Hindlimb muscle (tissue), 1 donor: ENCODE measurements at places on chromosomes 4 and X. TPM values are rescaled to one million over a fixed set of nuclear protein-coding genes. Genes with fewer than 3 reads are reported as not detected.

DNA sequence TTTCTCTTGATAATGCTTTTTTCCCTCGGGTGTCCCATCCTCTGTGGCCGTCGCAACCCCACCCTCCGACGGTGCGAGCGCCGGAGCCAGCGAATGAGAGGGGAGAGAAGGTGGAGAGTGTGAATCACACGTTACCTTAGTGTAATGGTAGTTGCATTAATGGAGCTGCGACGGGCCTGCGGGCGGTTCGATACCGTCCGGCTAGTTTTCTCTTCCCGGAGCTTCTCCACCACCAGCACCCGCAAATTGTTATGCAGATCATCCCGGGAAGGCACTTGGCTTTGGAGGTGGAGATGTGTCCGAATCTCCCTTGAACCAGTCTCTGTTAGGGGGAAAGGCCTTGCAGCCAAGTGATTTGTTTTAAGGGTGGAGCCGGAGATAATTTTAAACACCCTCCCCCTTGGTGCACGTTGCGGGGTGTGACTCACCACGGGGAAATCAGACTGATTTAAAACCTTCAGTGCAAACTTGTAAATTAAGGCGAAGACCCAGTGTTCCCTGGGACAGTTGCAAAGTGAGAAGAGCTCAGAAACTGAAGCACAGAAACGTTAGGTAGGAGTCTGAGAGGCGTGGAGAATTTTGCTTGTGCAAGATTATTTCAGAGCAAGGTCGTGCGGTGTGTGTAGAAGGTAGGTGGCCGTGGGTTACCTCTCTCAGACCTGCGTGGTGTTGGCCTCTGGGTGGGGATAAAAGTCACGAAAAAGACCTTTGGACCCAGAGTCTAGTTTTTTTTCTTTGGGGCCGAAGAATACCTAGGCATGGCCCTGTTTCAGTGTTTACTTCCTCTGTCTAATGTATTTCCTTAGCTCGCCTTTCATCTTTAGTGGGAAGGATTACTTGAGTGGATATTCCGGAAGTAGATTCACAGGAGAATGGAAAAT is 1.3 kb downstream of the AFF1 start:
- DNase-seq, result peak; percentile 22

DNA sequence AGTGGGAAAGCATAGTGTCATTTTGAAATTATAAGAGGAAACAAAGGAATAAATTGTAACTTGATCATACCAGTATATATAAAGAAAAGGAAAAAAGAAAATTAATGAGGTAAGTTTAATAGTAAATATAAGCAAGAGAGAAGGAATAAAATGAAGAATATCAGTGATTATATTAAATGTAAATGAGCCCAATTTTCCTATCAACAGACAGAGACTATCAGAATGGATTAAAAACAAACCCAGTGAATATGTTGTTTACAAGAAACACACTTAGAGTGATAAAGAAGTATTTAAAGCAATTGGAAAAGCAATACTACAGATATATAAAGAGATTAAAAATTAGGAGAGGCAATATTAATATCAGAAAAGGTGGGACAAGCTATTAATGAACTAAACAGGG is 28.8 kb upstream of the RHOH start:
- DNase-seq, result no peak

DNA sequence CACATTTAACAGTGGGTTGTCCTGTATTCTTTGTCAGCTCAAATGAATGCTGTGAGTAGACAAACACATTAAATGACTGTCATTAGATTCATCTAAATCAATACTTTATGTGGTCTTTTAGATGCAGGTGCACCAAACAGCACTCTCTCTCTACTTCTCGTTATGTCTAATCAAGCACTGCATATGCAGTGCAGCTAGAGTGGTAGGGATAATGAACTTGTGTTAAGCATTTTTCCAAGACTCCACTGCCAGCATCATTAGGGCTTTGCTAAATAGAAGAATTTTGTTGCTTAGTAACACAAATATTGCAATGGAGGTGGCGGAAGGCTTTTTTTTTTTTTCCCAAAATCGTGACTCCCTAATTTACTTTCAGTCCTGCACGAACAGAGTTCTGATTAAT is 447.0 kb upstream of the GALNT7 start:
- DNase-seq, result no peak

NDST4 gene
- 2.3 TPM for polyA plus RNA-seq

HS3ST1 gene
- 0.46 TPM for polyA plus RNA-seq

LUZP4 gene
- polyA plus RNA-seq, result not detected
